ENCODE measurements at places on chromosomes 5 and 9.

GRCh38 chr5:42952578-42952974, 87.5 kb downstream of the ANXA2R start:
- DNase-seq, result no peak

DNA sequence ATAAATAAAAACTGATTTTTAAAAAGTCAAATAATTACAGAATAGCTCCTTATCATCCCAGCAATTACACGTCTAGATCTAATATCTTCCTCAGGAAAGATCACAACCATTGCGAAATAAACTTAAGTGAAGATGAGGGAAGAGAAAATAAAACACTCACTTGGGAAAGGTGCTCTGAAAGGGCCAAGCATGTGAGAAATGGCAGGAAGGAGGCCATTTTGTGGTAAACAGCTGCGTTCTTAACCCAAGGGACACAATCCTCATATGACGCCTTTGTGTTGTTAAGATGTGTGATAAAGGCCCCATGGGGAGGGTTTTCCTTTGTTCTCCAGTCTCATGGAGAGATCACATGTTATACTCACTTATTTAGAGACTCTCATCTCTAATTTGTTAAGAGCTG, 32.5 kb downstream of the JAKMIP2 start:
- peak; percentile 42 for DNase-seq

DNA sequence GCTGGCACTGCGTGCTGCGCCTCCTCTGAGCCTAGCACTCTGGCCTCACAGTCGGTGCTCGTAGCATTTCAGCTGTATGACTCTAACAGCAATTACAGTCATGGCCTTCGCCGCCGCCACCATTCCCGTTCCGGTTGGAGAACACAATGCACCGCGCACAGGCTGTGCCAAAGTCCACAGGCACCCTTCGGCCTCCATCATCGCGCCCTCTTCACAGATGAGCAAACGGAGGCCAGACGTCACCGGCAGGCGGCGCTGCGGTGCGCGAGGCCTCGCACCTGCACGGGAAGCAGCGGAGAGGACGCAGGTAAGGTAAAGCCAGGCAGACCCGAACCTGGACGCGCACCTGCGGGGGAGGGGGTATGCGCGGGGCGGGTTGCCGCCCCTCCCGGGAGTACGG, 128.9 kb downstream of the BARX1 start:
- no peak for DNase-seq

GRCh38 chr9:137795156-137795666, 82.4 kb upstream of the CACNA1B start:
- DNase-seq, result no peak

DNA sequence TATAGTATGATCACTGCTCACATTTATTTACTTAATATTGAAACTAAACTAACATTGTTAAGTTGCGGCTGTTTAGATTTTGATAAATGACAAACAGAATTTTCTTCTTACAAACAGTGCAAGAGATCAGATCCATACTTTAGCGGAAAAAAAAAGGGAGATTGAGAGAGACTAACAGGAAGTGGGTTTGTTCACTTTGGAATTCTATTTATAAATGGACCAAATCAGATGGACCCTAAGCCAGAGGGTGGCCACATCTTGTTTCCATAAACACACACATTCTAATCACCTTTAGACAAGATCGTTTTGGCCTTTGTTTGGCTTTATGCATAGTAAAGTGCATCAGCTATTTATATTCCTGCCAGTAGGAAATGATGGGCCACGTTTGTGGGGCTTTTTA, 381.4 kb upstream of the CD180 start:
- peak; percentile 16 for DNase-seq

GRCh38 chr9:21522348-21522747, 40.2 kb upstream of the IFNE start:
- no peak for DNase-seq

- DNase-seq, result no peak
Measured at GRCh38 chr5:58447226-58447625, 12.7 kb downstream of the PLK2 start.

DNA sequence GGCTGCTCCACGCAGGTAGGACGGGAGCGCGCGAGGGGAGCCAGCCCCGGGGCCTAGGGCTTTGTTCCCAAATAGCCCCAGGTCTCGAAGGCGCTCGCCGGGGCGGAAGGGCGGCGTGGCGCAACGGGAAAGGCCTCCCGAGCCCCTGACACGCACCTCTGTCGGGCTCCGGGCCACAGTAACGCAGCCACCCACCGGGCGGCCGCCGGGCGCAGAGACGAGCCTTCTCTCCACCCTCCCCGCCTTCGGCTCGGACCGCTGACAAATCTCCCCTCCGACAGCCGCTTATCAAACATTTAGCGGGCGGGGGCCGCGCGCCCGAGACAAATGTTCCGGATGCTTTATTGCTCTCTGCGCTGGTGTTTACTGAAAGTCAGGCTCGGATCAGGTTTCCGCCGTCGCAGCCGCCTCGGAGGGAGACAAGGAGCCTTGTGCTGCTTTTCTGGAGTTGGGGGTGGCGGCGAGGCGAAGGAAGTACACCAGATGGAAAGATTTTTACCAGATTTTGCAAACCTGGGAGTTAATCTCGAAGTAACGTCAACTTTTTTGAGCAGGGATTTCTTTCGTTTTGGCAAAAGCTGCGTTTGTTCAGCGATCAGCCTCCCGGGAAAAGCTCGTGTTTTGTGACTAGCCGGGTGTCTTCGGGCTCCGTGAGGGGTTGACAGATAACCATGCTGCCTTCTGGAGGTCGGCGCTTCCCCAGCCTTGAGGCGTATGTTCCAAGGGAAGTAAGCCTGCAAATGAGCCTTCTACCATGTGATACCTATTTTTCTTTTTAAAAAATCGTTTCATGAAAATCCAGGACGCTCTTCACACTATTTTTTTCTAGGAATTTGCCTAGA, 950 bp downstream of the RGMB start:
- peak; percentile 81 for DNase-seq

DNA sequence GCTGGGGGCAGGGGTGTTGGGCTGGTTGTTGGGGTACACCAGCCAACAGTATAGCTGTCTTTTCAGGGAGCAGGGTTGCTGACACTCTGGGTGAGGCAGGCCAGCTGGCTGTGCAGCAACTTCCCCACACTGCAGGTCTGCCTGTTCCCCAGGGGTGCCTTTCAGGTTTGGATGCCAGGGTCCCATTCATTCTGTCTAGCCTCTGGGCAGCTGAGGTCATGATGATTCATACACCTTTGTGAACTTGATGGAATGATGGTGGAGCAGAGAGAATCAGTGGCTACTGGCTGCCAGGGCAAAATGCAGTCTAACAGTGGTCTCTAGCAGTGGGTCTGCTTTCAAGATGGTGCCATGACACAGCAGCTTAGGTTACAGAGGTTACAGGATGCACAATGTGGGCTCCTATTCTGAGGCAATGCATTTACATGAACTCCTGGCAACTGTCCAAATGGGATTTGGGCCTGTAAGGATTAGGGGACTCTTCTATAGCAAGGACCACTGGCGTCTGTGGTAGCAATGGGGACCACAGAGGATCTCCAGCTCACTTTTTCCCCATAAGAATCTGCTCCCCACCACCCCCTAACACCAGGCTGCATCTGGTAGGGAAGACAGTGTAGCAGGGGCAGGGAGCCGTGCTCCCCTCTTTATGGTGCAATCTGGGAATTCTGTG, 103.7 kb downstream of the FEM1C start:
- DNase-seq, result no peak

DNA sequence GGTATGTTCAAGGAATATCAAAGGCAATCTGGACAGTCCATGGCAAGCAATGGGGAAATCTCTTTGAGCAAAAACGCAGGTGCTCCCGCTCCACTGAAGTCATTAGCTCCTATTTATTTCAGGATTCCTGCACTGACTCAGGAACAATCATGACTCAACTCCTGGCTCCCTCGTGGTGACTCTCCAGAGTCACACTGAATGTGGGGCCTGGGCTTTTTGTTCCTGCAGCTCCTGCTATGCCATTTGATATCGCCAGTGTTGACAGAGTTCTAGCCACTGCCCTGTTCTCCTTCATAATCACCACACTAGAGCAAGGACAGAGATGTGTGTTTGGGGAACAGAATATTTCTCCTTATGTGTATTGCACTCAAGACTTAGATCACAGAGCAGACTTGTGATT, 187.2 kb upstream of the ZNF462 start:
- DNase-seq, result no peak

DNA sequence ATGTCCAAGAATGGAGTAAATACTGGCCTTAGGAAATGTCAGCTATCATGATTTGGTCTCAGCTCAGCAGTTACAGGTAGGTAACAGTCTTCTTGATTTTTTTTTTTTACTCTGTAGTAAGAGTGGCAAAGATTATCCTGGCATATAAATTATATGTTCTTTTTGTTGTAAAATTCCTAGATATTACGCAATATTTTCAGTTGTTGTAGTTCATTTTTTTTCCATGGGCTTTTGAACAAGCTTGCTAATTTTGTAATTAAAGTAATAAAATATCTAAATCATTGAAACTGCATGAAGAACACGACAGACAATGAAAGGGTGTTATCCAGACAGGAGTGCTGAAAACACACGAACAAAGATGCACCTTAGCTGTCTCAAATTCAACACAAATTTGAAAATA, 249.4 kb downstream of the PRDM9 start:
- no peak for DNase-seq

GRCh38 chr5:73434461-73434860, 14.1 kb downstream of the FOXD1 start:
- DNase-seq, result no peak

GRCh38 chr5:173438951-173439350, 110.7 kb upstream of the STC2 start:
- no peak for DNase-seq

- DNase-seq, result no peak
Measured at GRCh38 chr5:56482363-56482762, 249.2 kb upstream of the ANKRD55 start.

GRCh38 chr5:110590187-110590586, 136.3 kb downstream of the TMEM232 start:
- peak; percentile 62 for DNase-seq

DNA sequence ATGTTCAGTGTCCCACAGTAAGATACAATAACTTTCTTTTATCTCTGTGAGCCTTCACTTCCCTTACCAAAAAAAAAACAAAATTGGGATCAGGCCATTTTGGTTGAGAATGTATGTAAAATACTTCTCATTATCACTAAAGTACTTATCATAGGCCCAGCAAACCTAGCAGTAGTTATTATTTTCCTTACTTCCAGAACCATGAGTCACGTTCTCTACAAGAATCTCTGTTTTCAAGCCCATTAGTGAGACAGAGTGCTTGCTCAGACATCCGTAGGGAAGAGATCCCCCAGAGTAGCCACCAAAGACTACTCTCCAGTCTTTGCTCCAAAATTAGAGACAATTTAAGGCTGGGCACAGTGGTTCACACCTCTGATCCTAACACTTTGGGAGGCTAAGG, 103.9 kb upstream of the NR5A1 start:
- DNase-seq, result no peak

DNA sequence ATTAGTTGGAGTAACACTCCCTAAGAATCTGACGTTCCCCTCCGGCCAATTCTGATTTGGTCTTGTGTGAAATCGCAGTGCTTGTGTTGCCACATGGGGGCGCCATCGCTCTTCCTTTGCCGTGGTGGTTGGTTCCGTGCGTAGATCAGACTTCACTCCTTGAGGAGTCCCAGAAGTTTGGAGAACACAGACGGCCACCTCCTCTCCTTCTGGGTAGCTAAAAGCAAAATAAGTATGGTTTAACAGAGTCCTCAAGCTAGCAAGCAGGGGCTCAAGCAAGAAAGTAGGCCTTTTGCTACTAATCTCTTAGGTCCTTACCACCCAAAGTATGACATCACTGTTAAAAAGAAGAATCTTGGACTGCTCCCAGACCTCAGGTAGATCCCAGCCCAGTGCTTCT, 59.5 kb downstream of the HSPA4 start:
- DNase-seq, result peak; percentile 91

DNA sequence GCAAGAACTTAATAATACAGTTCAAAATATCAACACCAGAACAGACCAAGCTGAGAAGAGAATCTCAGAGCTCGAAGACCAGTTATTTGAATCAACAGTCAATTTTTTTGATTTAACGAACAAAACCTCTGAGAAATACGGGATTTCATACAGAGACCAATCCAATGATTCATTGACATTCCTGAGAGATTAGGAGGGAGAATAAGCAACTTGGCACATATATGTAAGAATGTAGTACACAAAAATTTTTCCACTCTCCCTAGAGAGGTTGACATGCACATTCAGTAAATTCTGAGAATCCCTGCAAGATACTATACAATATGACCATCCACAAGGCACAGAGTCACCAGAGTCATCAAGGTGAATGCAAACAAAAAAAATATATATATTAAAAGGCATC, 1577.3 kb upstream of the C9orf72 start:
- peak; percentile 25 for DNase-seq

- peak; percentile 90 for DNase-seq
Measured at GRCh38 chr5:149799119-149799623, 69.1 kb downstream of the PPARGC1B start.

- DNase-seq, result no peak
Measured at GRCh38 chr9:128232528-128233428, 29.6 kb downstream of the DNM1 start.

DNA sequence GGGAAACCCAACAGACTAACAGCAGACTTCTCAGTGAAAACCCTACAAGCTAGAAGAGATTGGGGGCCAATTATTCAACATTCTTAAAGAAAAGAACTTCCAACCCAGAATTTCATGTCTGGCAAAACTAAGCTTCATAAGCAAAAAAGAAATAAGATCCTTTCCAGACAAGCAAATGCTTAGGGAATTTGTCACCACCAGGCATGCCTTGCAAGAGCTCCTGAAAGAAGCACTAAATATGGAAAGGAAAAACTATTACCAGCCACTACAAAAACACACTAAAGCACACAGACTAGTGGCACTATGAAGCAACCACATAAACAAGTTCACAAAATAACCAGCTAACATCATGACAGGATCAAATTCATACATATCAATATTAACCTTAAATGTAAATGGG, 131.1 kb downstream of the OR2K2 start:
- peak; percentile 15 for DNase-seq

- no peak for DNase-seq
Measured at GRCh38 chr5:168590666-168591065, 11.5 kb upstream of the PANK3 start.

DNA sequence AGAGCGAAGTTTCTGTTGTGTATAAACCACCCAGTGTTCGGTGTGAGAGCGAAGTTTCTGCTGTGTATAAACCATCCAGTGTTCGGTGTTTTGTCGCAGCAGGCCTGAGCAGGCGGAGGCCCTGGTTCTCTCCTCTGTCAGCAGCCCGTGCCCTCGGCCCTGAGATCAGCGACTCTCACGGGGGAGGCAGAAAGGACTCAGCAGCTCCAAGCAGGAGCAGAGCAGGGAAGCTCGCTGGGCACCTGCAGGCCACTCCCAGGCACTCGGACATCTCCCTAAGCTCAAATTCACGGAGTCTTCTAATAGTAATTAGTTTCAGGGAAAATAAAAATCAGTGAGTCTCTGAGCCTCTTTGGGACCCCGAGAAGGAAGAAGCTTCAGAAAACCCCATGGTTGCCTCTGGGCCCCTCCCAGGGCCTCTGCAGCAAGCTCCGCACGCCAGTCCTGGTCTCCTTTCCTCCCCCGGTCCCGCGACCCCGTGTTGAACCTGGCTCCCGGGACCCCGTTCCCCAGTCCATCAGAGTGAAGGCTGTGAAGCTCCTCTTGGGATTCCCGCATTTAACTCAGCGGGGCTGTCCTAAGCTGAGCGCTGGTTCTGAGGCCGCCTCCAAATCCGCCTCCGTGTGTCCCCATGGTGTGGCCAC, 81.9 kb upstream of the ADAMTS2 start:
- DNase-seq, result no peak

Data from choroid plexus epithelial cell (primary cell).